ENCODE measurements at places on chromosomes 16 and 17. TPM values are rescaled to one million over a fixed set of nuclear protein-coding genes. Genes with fewer than 3 reads are reported as not detected.

GRCh38 chr17:14302091-14302430 is 1.2 kb downstream of the HS3ST3B1 start:
- no peak for DNase-seq

DNA sequence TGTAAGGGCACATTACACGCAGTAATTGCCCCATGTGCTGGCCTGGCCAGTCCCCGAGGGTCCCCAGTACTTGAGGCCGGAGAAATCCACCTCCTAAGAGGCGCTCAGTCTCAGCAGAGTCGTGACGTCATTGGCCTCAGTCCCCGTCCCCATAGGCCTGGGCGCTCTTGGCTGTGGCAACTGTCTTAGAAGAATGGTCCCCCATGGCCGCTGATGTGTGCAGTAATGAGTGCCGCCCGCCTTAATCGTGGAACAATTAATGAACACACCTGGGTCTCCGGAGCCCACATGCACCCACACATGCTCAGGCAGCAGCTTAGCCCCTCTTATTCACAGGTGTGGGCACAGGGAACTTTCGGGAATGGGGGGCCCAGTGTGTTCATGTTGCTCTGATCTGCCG is 86.5 kb upstream of the PLCG2 start:
- DNase-seq = no peak

- no peak for DNase-seq
Observed at GRCh38 chr16:48617104-48617705, 7.2 kb upstream of the N4BP1 start.

DNA sequence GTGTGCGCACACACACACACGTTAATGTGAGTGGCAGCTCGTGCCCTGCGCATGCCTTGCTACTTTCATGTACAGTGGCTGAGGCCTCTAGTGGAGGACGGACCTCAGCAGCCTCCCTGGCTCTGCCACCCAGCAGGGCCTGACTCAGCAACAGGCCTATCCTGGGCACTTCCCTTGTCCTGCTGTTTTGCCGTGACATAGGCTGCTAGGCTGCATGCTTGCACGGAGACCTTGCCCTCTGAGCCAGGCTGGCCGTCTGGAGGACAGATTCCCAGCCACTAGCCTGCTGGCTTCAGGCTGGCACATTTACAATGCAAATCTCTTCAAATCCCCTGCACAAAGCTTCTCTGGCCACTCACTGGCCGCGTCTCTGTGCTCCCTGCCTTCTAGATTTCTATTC is 9.5 kb downstream of the RNF213 start:
- DNase-seq = no peak

GRCh38 chr17:44977065-44977464 is 9.0 kb upstream of the C1QL1 start:
- DNase-seq = no peak

- DNase-seq = no peak
Observed at GRCh38 chr16:10881479-10882030, 4.6 kb downstream of the CIITA start.

GRCh38 chr17:79907217-79907715 is 68.0 kb upstream of the CBX4 start:
- DNase-seq = no peak

DNA sequence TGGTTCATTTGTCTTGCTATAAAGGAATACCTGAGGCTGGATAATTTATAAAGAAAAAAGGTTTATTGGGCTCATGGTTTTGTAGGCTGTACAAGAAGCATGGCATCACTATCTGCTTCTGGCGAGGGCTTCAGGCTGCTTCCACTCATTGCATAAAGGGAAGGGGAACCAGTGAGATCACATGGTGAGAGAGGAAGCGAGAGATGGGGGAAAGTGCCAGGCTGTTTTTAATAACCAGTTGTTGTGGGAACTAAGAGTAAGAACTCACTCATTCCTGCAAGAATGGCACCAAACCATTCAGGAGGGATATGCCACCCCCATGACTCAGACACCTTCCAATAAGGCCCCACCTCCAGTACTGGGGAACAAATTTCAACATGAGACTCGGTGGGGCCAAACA is 24.3 kb downstream of the SPECC1 start:
- no peak for DNase-seq

The SLC43A2 gene
- total RNA-seq = 33.9 TPM

The TMC5 gene
- total RNA-seq = 2.3 TPM

The TCF25 gene
- total RNA-seq = 196 TPM

The CACNG1 gene
- total RNA-seq = not detected

The TNFRSF17 gene
- total RNA-seq = not detected

The CALB2 gene
- total RNA-seq = 0.65 TPM

All from Caco-2 (cell line).